MM.1S (cell line): ENCODE measurements at places on chromosomes 5 and 9.

DNA sequence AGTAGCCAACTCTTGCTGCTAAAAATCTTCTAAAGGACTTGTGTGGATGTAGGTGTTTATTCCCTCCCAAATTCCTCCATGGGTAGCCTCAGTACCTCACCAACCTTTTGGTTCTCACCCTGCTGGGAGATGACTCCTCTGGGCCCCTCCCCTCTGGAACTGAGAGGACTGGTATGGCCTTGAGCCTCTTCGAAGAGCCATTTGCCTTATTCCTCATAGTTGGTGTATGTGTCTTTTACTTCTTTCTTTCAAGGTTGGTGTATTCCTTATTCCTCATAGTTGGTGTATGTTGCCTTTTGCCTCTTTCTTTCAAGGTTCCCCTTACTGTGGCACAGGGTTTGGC, 48.3 kb downstream of the GNAQ start:
- DNase-seq = no peak

GRCh38 chr9:134326724-134327601, 708 bp downstream of the RXRA start:
- DNase-seq = peak; percentile 23

- no peak for DNase-seq
Measured at GRCh38 chr5:173866858-173867679, 21.1 kb upstream of the CPEB4 start.

DNA sequence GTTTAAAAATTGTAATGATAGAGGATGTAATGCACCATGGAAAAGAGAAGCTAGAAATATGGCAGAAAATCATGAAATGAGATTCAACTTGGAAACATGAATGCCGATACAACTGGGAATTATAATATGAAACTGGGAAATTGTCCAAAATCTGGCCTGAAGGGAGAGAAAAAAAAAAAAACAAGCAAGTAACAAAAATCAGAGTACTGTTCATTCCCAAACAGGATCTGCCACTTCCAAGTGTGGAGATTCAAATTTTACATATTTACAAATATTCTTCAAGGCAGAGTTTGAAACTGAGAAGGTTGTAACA, 56.6 kb upstream of the MOCS2 start:
- DNase-seq = no peak

DNA sequence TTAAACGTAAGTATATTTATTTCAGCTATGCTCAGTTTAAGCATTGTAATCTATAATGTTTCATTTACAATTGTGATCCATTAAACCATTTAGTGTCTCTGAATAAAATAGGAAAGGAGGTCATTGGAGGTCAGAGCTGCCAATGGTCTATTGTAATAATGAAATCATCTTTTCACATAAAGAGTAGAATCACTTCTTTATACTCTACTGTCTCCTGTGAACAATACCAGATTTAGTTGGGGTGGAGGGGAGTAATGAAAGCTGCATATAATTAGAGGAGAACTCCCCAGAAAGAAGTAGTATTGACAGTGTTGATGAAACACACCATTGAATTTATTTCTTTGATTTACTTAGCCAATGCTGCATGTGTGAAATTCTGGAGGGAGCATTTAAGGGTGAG, 35.1 kb upstream of the ZFYVE16 start:
- no peak for DNase-seq

DNA sequence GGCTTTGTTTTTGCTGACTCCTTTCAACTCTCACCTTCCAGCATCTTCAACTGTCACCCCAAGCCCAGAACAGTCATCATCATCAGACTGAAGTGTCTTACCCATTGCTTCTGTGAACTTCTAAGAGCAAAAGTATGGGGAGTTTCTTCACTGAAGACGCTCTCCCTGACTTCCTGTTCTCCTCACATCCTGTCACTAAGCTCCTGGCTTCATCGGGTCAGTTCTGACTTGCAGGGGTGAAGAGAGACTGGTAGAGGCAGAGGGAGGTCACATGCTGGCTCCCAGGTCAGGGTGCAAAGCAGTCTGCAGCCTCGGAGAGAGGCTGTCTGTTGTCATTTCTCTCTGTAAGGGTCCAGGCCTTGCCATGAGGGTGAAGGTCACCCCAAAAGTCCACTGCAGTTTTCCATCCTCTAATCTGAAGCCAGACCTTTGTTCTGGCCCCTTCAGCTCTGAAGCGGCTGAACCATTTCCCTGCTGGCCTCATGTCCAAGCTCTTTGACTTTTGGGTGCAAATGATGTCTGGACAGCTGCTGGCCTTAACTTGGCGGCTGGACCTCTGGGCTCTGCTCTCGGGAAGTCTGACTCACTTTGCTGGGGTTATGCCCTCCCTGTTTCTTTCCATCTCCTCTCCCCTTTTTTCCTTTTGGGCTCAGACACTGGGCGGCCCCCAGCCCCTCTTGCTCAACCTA, 305.0 kb downstream of the RAB3C start:
- DNase-seq = no peak

GRCh38 chr5:14773588-14773987, 98.0 kb downstream of the ANKH start:
- DNase-seq = no peak

DNA sequence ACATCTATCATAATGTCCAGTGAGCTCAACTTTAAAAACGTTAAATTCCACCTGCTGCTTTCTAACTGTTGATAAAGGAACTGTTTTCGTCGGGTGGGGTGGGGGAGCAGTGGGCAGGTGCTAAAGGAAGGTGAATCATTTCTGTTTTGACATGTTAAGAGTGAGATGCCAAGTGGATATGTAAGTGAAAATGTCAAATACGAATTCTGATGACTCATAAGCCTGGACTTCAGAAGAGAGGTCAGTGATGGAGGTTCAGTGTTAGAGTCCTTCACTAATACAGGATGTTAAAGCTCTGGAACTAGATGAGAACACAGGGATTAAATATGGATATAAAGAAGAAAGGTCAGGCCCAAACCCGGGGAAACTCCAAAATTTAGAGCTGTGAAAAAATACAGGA, 617.9 kb upstream of the CTNND2 start:
- DNase-seq = no peak

GRCh38 chr5:107126341-107126740, 544.4 kb downstream of the EFNA5 start:
- DNase-seq = no peak

- DNase-seq = no peak
Measured at GRCh38 chr5:176904276-176904675, 5.1 kb upstream of the HK3 start.

GRCh38 chr5:132054697-132055440, 5.6 kb upstream of the IL3 start:
- no peak for DNase-seq

DNA sequence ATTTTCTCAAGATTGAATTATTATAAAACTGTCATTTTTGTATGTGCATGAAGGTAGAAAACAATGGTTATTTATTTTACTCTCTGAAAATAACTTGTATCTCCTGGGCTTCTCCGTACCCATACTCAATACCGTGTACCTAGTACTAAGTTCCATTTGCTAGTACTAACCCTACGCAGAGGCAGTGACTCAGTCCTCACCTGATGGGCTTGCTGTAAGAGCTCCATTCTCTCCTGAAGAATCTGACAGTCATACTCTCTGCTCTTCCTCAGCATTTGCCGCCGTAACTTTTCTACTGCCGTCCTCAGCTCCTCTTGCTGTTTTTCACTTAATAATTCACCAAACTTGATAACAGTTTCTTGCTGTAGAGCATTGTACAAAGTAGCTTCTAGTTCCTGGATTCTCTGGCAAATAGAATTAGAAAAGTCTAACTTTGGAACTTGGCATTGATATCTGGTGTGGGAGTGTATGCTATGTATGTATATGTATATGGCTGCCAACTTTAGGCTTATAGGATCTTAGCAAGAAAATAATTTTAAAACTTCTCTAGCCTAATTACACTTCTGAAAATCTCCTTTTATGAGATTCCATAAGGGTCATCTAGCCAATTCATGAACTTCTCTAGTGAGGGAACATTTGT, 108.0 kb upstream of the DPYSL3 start:
- no peak for DNase-seq

GRCh38 chr9:100440071-100440470, 13.1 kb downstream of the MSANTD3 start:
- DNase-seq = no peak

GRCh38 chr5:8471581-8471980, 602.6 kb downstream of the MTRR start:
- no peak for DNase-seq

GRCh38 chr9:87707805-87708506, 18.0 kb upstream of the CTSL start:
- DNase-seq = no peak

GRCh38 chr5:1565737-1566734, 42.3 kb upstream of the LPCAT1 start:
- no peak for DNase-seq

DNA sequence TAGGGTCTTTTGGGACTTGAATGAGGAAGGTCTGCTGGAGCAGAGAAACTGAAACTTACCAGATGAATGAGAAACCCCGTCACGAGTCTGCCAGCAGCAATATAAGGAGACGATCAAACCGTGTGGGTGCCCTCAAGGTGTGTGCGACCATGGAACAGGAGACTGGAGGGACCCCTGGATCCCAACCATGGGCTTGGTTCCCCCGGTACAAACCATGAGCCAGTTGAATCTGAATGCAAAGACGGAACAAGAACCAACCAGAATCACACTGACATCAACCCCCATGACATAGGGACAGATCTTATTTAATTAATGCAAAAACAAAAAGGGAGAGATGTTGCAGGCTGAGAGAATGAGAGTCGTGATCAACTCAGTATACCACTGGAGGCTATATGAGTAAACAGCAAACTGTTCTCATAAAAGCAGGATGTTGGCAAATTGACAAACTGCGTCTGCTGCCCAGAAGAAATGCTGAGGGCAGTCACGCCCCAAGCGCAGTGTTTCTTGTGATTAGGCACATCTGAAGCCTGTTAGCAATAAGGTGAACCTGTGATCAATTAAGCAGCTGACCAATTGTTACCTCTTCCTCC, 475.5 kb upstream of the ACO1 start:
- no peak for DNase-seq

DNA sequence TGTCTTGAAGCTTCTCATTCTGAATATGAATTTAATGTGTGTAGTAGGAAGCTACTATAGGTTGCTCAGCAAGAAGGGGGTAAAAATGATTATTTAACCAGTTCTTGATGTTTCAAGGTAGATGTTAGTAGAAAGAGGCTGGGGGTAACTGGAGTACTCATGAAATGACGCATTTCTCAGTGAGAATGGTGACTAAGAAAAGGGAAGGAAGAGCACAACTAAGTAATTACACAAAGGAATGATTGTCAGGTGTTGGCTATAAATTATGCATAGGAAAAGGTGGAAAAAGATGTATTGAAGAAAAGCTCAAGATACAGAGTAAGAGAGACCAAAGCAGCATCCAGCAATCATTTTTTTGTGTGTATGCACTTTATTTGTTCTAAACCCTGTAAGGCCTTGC, 1.4 kb upstream of the PSIP1 start:
- DNase-seq = no peak

GRCh38 chr9:106864373-106865143, 1.6 kb downstream of the ZNF462 start:
- no peak for DNase-seq

DNA sequence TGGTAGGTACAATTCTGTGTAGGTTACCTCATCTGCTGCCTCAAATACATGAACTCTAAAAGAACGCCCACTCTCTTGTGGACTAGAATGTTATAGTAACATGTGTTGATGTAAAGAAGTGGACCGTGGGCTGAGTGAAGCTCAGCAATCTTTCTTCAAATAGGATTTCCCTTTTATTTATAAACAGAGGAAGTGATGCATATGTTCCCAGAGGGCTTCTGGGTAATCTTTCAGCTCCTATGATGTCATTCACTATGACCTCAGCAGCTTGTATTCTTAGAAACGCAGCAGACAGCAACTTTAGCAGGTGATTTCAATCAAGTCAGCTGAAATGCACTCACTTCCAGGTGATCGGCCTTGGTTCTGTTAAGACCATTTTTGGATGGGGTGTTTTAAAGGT, 14.4 kb downstream of the F2RL2 start:
- DNase-seq = no peak

- DNase-seq = no peak
Measured at GRCh38 chr9:137719194-137719593, 100.4 kb downstream of the EHMT1 start.

- DNase-seq = no peak
Measured at GRCh38 chr9:111833941-111834340, 39.2 kb upstream of the SHOC1 start.

GRCh38 chr5:101977729-101978345, 318.2 kb downstream of the SLCO4C1 start:
- DNase-seq = peak; percentile 71

GRCh38 chr5:152942633-152943336, 537.7 kb upstream of the NMUR2 start:
- DNase-seq = no peak

- DNase-seq = no peak
Measured at GRCh38 chr5:71732011-71732410, 12.9 kb downstream of the CARTPT start.

DNA sequence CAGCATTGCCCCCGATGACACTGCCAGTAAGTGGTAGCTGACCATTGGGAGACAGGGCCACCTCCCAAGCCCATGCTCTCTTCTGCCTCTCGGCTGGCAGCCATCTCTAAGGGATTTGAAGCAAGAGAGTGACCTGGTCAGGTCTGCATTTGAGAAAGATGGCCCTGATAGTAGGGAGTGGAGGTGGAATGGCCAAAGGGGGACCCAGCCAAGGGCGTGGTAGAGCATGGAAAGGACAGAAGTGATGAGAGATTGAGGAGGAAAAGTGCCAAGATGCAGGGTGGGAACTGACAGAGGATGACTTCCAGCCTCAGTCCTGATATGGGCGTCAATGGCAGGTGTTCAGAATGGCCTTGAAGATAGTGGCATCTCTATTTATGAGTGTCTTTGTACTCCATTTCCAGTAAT, 9.0 kb downstream of the ABL1 start:
- no peak for DNase-seq

DNA sequence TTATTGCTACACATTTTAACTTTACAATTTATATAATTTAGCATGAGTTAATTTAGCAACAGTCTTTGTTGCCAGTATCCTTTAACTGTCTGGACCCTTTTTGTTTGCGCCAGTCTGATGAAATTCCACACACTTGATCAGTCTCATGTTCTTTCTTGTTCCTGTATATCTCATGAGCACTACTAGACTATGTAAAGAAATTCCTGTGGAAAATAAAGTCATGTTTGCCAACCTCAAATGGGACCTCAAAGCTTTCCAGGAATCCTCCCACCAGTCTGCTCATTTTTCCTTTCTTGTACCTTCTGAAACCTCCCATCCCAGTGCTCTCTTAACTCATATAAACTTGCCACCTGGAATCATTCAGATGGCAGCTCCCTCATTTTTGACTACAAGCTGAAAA, 8.0 kb downstream of the DMXL1 start:
- no peak for DNase-seq
